ENCODE measurements at places on chromosomes 11 and 22.

- no peak for DNase-seq
Observed at GRCh38 chr11:96267496-96268032, 75.4 kb downstream of the MAML2 start.

- peak; percentile 73 for DNase-seq
Observed at GRCh38 chr11:33329705-33330329, 72.6 kb downstream of the HIPK3 start.

DNA sequence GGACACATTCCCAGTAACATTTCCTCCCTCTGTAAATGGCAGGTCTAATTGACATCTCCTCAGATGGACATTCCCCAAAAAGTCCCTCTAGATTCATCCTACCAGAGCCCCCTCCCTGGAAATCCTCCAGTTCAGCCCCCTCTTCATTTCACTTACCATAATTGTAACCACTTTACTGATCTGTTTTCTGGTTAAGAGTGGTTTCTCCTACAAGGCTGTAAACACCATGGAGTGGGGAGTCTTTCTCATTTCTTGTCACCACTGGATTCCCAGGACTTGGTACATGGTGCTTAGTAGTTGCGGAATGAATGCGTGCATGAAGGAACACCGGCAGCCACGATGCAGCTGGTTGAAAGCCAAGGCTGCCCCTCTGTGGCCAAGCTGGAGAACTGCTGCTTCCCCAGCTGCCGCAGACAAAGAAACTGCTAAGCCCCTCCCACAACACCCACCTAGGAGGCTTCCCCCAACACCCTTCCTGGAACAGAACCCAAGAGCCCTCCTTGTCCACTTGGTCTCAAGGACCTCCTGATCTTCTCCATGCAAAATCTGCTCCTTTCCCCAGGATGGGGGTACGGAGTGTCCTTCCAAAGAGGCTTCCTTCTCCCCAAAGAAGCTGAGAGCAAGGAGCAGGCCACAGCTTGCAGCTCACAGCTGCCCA lies 18.6 kb upstream of the SCARF2 start:
- peak; percentile 86 for DNase-seq

GRCh38 chr11:10522276-10522675 lies 18.7 kb downstream of the RNF141 start:
- no peak for DNase-seq

- DNase-seq = no peak
Observed at GRCh38 chr11:113105592-113105991, 144.4 kb downstream of the NCAM1 start.

DNA sequence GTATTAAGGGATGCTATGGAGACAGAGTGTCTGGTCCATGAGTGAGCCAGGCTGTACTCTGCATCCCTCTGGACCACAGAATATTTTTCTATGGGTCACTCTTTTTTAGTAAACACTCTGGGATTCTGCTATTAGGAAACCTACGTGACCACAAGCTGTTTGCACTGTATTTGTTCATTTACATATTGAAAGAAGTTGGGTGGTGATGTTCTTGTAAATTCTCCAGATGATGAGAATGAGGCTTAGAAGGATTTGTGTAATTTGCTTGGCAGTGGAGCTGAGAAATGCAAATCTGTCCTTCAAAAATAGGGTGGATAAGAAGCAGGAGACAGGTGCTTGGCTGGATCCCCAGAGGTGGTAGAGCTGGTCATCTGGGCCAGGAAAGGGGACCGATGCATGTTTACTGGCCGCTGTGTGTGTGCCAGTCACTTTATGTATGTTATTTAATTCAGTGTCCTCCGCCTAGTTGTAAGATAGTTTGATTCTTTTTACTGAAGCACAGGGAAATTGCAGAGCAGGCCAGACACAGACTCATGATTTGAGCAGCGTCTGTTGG lies 63.7 kb upstream of the HEPHL1 start:
- DNase-seq = no peak

GRCh38 chr11:32894149-32894827 lies 1.7 kb downstream of the QSER1 start:
- peak; percentile 68 for DNase-seq

- DNase-seq = no peak
Observed at GRCh38 chr11:117557361-117557760, 229.7 kb downstream of the CEP164 start.

Measured in suppressor macrophage (primary cell).